ENCODE measurements at places on chromosomes 11 and 22.

GRCh38 chr11:93524173-93524536 lies 19.0 kb downstream of the SMCO4 start:
- DNase-seq, result no peak

DNA sequence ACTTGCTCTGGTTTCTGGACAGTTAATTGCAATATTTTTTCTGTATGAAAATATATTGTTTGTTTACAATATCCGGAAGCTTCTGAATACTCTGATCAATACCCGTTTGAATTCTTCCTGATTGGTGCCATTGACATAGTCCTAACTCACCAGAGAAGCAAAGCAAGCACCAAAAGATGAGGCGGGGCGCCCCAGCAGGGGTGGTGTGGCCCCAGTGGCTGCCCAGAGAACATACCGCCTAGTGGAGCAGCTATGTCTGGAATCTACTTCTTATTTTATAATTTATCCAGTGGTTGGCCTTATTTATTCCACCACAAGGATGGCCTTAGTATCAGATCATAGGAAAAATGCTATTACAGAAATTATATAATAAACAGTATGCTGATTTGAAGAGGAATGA lies 610.7 kb downstream of the JRKL start:
- no peak for DNase-seq

- DNase-seq, result no peak
Observed at GRCh38 chr22:40436505-40437431, 66.4 kb downstream of the SGSM3 start.

- no peak for DNase-seq
Observed at GRCh38 chr22:44759001-44759400, 6.6 kb downstream of the ARHGAP8 start.

- DNase-seq, result no peak
Observed at GRCh38 chr22:35684270-35684700, 33.4 kb upstream of the APOL5 start.
